ENCODE measurements at places on chromosomes 13 and 19. TPM values are rescaled to one million over a fixed set of nuclear protein-coding genes. Genes with fewer than 3 reads are reported as not detected.

Gene SIGLEC5
- not detected for total RNA-seq

Gene PTH2
- not detected for total RNA-seq

Gene HOOK2
- 18.3 TPM for total RNA-seq

Gene ZNF738
- 2.7 TPM for total RNA-seq

Gene CGB8
- not detected for total RNA-seq

Gene ZNF570
- total RNA-seq: 9.1 TPM

Gene TDRD3
- 32.4 TPM for total RNA-seq

Gene PSG1
- total RNA-seq: 17.2 TPM

Gene TPT1
- total RNA-seq: 1,446 TPM

Gene CYP4F2
- not detected for total RNA-seq

Gene ZNF699
- 26.1 TPM for total RNA-seq

Gene LENG9
- total RNA-seq: 20.6 TPM

Gene ZSWIM9
- 2.4 TPM for total RNA-seq

Data from hair follicle dermal papilla cell (primary cell).